Stimulated activated naive CD4-positive, alpha-beta T cell treated with Interleukin-2 at 50 U/mL for 16 hours (primary cell): ENCODE measurements at places on chromosomes 12 and 14.
A peak's percentile ranks its signal among the peaks of the same experiment; 100 is the strongest.

- DNase-seq = peak; percentile 29
Observed at GRCh38 chr14:22492622-22493542, 96.1 kb downstream of the DAD1 start.

DNA sequence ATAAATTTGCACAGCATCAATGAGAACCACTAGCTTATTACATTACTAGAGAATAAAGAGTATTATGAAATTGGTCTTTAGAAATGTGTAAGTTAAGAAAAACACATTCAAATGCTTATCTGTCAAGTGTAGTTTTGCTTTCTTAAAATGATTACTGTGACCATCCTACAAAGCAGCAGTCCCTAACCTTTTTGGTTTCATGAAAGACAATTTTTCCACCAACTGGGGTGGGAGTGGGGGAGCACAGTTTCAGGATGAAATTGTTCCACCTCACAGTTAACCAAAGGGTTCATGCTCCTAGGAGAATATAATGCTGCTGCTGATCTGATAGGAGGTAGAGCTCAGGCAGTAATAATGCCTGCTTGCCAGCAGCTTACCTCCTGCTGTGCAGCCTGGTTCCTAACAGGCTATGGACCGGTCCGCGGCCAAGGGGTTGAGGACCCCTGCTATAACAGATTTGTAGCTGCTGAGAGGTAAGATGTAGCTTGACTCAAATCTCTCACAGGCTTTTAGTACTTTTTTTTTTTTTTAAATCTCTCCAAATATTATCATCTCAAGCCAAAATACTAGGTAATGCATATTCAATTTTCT, 45.4 kb downstream of the PPP4R3A start:
- no peak for DNase-seq

- DNase-seq = no peak
Observed at GRCh38 chr14:32510815-32511214, 181.7 kb downstream of the AKAP6 start.

DNA sequence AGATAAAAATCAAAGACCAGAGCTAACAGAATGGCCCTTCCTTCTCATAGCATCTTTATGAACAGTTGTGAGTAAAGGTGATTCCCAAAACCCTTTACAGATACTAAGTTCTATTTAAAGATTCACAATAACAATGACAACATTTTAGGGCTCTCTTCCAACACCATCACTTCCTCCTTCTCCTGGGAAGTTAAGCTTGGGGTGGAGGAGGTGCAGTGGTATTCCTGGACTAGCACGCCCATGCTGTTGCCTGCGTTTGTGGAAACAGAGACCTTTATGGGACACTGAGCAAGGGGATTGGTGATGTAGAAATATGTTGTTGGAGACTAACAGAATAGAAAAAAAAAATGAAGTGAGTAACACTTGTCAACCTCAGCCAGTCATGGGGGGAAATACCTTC, 22.5 kb downstream of the SYNE2 start:
- no peak for DNase-seq

GRCh38 chr12:120831648-120832267, 72.4 kb downstream of the SPPL3 start:
- DNase-seq = no peak

GRCh38 chr12:44510510-44510909, 365.6 kb downstream of the NELL2 start:
- no peak for DNase-seq

GRCh38 chr12:359091-359490, 30.0 kb downstream of the KDM5A start:
- DNase-seq = no peak
